ENCODE measurements at places on chromosomes 11 and 22.

GRCh38 chr11:40679276-40679675 is 780.2 kb downstream of the LRRC4C start:
- no peak for DNase-seq

DNA sequence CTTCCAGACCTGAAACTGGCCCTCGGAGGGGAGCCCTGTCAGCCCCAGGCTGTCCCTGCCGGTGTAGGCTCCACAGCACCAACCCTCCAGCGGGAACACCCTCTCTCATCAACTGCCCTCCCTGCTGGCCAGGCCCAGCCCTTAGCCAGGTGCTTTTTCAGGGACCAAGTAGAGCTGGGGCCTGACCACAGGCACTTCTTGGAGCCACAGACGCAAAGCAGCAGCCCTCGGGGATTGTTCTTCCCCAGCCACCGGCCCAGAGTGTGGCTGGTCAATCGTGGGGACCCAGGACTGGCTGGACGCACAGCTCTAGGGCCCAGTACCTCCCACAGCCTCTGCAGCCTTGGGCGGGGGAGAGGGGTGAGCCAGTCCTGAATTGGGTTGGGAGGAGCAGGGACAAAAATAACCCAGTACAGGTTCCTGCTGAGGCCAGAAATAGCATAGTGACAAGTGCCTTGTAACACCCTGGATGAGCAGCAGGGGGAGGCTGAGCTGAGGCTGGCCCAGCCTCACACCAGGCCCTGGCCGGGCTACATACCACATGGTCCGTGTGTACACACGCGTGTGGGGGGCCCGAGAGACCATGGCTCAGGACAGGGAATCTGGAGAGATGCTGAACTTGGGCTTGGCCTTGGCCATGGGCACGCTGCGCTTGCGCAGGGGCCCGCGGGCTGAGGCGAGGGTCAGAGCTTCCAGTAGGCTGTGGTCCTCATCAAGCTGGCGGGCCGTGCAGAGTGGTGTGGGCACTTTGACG is 2.0 kb downstream of the KCNJ11 start:
- no peak for DNase-seq

GRCh38 chr11:57397394-57397990 is 7.0 kb upstream of the PRG2 start:
- no peak for DNase-seq

GRCh38 chr11:72013765-72014711 is 15.3 kb downstream of the IL18BP start:
- DNase-seq: no peak

GRCh38 chr11:116931206-116931953 is 94.0 kb upstream of the APOA1 start:
- no peak for DNase-seq

DNA sequence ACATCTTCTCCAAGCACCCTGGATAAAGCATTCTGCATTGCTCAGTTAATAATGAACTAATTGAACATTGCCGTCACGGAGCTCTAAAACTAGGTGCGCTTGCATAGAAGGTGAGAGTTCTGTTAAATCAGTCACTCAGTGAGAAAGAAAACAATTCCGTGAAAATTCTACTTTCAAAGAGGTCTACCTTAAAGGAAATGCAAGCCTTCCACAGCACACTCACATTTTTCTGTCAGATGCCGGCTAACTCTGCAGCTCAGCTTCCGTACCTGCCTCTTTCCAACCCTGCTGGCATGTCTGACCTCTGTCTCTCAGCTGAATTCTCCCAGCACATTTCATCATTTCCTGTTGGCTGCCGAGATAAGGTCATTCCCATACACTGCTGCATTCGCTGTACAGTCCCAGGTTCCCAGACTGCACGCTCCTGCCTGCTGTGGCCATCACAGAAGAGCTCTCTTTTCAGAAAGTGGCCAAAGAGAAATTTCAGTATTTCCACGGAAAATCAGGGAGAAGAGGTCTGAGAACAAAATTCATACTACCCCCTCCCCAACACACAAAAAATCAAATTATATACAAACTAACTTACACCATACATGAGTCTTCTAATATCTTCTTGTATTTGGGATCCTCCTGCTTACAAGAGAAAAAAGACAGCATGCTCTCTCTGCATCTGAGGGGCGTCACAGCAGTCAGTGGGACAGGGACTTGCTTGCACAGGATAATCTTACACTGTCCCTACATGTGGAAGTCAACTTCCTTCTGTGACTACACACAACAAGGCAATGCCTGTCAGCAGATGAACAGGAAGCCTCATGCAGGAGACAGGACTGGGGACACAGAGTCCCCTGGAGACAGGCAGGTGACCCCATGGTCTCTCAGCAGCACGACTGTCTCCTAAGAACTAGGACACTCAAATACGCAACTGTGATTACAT is 55.1 kb downstream of the PACSIN2 start:
- DNase-seq: no peak

- no peak for DNase-seq
These were observed 28.6 kb upstream of the AMPD3 start for GRCh38 chr11:10426475-10426874.

GRCh38 chr22:43750751-43751150 is 61.4 kb downstream of the EFCAB6 start:
- no peak for DNase-seq

DNA sequence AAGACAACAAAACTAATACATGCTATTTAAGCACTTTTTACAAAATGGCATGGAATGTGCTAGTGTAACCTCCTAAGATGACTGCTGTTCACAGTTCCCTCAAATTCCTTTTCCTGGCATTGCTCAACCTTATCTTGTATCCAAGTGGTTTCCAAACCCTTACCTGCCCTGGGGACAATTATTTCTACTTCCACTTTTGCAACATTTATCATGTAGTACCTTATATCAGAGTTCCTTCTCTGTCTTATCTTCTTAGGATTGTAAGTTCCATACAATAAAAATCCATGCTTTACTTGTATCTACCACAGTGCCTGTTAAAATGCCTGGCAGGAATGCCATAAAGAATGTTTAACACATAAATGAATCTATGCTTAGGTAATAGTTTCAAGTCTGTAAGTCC is 109.2 kb upstream of the MTMR2 start:
- no peak for DNase-seq

DNA sequence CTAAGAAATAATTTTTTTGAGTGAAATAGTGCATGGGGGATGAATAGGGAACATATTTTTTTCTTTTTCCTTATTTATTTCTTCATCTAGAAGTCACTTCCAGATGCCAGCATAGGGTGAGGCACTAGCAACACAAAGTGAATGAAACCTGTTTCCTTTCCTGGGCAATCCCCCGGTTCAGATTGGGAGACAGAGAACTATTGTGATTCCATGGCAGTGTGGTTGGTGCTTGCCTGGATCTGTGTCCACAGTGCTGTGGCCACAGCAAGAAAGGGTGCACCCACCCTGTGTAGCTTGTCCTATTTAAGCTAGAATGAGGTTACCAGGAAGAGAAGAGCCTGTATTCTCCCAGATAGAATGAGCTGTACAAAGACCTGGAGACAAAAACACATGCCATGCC is 57.6 kb downstream of the SLC5A1 start:
- no peak for DNase-seq

DNA sequence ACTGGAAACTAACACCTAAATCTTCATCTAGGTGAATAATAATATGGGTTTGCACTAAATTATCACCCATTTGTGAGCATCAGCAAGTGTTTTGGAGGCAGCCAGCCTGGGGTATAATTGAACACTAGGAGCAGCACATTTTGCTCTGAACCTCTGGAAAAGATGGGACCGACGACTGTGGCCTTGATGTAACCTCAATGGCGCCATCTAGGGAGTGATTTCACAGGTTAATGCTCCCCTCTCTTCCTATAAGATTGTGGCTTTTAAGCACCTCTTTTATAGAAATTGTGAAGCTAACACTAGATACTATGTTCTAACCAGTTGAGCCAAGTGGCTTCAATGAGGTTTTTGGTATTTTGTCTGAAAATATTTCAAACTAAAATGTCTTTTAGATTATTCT is 203.7 kb downstream of the NELL1 start:
- DNase-seq: no peak

DNA sequence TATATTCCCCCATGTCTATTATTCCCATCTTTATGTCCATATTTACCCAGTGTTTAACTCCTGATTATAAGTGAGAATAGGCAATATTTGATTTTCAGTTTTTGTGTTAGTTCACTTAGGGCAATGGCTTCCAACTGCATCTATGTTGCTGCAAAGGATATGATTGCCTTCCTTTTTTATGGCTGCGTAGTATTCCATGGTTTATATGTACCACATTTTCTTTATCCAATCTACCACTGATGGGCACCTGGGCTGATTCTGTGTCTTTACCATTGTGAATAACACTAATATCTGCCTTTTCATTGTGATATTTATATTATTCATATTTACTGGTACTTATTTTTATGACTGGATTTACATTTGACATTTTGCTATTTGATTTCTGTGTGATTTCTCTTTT is 649.6 kb downstream of the NTM start:
- DNase-seq: no peak

DNA sequence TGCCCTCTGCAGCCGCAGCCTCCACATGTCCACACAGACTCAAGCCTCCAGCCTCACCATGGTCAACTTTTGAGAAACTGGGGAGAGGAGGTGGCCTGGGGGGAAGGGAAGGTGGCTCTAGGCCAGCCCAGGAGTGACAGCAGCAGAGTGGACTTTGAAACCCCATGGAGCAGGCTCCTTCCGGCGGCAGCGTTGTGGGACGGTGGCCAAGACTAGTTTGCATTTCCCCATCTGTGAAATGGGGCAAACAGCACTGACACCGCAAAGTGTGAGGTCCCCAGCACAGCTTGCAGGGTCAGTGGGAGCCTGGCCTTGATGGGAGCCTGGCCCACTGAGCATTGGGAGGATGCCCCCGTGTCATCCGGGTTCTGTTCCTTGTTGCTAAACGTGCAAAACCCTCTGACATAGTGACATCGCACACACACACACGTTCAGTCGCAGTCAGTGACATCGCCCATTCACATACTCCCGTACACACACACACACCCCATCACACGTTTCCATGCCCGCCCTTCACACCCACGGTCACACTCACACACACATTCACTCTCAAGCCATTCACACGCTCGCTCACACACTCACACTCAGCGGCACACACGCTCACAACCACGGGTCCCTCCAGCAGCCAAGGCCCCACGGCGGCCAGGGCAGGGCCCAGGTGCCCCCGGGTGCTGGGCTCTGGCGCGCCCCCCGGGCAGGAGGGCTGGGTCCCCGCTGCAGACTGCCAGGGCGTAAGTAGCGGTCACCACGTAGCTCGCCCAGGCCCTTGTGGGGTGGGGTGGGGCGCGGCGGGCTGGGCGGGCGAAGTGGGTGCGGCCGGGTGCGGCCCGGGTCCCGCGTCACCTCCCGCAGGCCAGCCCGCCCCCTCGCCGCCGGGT is 585 bp downstream of the CYB5R3 start:
- no peak for DNase-seq

GRCh38 chr22:45644714-45645113 is 26.9 kb upstream of the ATXN10 start:
- DNase-seq: no peak

DNA sequence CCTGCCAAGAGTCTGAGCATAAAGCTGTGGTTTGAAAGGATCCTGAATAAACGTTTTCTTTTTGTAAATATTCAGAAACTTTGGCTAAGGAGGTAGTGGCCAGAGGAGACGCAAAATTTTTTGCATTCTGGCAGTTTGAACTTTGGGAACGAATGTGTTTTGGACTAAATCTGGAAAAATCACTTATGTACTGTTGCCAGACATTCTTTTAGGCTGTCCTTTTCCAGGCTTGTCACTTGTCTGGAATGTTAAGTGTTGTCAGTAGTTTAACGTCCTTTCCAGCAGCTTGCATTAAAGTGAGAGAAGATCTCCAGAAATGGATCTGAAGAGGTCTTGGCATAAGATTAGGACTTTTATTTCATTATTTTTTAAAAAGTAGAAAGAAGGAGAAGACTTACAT is 18.5 kb downstream of the SPECC1L start:
- DNase-seq: no peak

DNA sequence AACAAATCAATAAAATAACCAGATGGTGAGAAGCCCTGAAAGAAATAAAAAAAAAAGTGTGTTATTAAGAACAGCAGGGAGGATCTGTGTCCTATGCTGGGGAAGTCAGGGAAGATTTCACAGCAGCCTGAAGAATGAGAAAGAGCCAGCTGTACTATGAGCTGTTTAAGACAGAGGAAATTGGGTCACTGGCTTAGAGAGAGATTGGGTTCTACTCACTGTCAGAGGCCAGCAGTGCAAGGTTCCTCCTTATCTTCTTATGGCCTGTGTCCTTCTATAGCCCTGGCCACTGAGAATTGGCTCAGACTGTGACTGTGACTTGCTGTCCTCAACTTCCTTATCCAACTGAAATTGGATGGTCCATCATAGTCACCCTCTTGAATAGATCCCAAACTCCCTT is 54.8 kb upstream of the FDX1 start:
- DNase-seq: no peak

DNA sequence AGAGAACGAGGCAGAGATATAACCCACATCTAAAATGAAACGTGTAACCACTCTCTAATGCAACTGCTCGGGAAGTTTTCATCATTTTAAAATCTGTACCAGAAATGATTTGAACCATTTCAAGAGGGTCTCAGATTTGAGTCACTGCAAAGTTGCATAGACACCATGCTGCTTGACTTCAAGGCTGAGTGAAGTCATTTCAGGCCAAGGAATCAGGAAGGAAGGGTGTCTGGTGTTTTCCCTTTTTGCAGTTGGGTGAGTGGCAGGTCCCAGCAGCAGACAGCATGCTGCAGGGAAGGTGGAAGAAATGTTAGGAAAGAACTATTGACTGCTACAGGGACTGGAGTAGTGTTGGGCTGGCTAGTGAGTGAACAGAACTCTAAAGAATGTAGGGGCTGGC is 16.5 kb downstream of the TANGO2 start:
- no peak for DNase-seq

DNA sequence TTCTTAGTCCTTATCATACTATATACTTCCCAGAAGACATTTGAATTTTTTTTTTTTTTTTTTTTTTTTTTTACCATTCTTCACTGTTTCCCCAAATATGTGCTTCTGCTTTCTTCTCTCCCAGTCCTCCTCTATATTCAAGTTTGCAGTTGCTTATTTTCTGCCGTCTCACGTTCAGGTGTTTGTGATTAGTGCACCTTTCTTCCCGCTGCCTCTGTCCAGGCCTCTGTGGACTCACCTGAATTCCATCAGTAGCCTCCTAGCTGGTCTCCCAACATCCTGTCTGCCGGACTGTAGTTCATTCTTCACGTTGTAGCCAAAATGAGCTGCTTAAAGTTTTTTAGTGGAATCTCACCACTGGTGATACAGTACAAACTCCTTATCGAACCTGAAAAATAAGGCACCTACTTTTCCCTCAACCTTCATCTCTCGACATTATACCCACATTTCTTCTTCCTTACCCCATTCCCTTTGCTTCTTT is 795 bp upstream of the MSANTD4 start:
- DNase-seq: no peak

GRCh38 chr11:24828938-24829605 is 332.2 kb downstream of the LUZP2 start:
- no peak for DNase-seq
